ENCODE measurements at places on chromosomes 3 and 15.
A peak's percentile ranks its signal among the peaks of the same experiment; 100 is the strongest.

DNA sequence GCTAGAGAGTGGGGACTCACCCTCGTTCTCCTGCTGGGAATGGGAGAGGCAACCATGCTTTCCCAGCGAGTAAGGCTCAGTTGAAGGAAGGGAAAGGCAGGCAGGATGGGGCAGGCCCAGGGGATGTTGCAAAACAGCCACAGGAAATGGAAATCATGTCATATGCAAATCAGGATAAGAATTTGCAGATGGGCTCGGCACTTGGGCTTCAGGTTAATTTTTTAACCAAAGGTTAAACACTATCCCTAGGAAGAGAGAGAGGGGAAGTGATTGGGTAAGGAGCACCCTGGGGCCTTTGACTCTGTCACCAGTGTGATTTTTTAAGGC lies 14.6 kb upstream of the PLA2G4E start:
- peak; percentile 21 for DNase-seq

DNA sequence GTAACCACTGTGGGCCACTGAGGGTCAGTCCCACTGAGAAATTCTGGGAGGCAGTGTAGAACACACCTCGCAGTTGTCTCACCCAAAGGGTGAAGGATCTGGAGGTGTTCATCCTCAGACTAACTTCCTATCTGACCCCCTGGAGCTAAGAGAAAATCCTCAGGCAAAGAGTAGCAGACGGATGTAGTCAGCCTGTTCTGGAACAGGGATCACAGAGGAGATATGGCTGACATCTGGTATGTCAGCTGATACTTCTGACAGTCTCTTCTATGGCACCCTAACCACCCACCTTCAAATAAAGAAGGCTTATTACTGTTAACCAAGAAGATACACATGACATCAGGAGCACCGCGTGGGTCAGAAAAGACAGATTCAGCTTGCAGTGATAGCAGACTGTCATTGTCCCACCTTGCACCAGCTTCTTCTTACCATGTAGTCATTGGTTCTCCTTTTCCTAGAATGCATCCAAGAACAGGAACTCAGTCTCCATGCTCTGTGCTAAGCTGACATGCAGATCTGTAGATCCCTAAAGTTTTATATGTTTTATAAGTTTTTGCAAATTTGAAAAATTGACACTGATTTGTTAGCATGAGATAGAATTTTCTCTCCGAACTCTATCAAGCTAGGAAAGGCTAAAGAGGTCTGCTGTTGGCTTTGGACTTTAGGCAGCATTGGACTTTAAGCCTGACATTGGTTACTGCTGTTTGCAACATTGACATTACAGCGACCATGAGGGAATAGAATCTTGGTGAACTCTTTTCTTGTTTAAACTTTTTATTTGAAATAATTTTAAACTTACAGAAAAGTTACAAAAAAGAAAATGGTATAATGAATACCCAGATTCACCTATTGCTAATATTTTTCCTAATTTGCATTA lies 60.4 kb downstream of the KBTBD12 start:
- no peak for DNase-seq

GRCh38 chr15:72781631-72782030 lies 1.9 kb downstream of the ADPGK start:
- no peak for DNase-seq

GRCh38 chr3:60650171-60650570 lies 601.1 kb downstream of the FHIT start:
- no peak for DNase-seq

- DNase-seq, result no peak
Observed at GRCh38 chr3:65348398-65348995, 660.7 kb upstream of the ADAMTS9 start.

GRCh38 chr3:101676765-101677435 lies at the start of gene ZBTB11:
Gene ZBTB11 (minus strand): TSS chr3:101677132. CDS start chr3:101676914, 218 bp downstream.
- peak; percentile 99 for DNase-seq

All from activated CD4-positive, alpha-beta T cell treated with anti-CD3 and anti-CD28 coated beads, Interleukin-2, Interleukin-6, amounts not matched to agents 100 ng/mL and 50 ng/mL, durations not matched to agents 16 hours and 8 hours (primary cell).